Inflammatory macrophage (primary cell): ENCODE measurements at places on chromosomes 16 and 17.

- DNase-seq = no peak
Measured at GRCh38 chr17:73719588-73720071, 75.4 kb upstream of the SDK2 start.

DNA sequence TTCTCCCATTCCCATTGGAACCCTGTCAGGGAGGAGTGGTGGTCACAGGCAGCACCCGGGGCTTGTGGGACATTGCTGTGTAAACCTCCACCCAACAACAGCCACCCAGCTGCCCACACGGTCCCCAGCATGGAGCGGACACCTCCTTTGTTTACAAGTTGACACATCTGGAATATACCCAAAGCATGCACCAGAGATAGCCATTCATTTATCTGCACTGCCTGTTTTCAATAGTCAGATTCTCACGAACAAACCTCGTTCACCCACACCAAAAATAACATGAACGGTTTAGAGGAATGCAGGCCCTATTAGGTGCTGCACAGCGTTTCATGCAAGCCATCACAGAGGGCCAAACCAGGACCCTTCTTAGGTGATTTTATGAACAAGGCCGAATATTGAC, 244.8 kb downstream of the FOXL1 start:
- DNase-seq = no peak

DNA sequence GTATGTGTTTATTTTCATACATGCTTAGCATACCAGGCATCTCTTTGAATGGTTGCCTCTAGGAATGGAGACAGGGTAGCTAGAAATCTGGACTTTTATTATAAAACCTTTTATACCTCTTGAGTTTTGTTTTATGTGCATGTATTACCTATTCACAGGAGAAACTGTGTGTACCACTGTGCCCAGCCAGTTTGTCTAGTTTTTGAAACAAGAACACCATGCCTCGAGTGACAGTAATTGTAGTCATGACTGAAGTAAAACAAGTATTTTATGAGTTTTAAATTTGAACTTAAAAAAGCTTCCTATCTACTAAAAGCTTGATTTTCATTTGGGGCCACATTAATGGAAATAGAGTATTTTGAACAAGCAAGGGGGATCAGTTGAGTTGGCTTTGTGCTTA, 57.4 kb downstream of the SNTB2 start:
- no peak for DNase-seq

- DNase-seq = no peak
Measured at GRCh38 chr17:82678265-82678891, 20.1 kb downstream of the RAB40B start.

DNA sequence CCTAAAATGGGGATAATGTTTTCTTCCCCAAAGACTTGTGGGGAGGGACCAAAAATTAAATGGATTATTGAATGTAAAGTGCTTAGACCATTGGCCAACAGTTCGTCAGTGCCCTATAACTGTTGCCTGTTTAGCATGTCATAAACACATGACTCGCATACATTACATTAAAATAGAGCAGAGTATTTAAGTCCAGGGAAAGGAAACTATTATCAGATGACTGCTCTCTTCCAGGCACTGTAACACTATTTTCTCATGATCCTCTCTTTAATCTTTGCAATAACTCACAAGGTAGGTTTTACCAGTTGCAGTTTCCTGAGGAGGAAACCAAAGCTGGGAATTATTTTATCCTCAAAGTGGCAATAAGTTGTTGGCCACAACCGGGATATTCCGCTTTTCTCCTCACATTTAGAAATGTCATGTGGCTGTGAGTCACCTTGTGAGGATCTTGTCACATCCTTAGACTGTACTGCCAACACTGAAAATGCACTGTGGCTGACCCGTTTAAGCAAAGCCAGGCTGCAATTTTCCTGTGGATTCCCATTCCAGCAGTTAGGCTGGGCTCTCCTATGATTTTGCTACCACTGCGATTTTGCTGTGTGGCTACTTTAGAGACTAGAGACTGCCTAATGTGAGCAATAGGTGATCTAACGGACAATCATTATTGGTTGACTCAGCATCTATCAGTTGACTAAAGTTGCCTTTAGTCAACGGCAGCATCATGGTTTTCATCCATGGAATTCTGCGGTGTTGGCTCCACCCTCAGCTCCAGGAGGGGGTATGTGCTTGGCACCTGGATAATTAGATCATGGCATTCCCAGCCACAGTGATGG, 58.3 kb upstream of the DHX40 start:
- peak; percentile 63 for DNase-seq

DNA sequence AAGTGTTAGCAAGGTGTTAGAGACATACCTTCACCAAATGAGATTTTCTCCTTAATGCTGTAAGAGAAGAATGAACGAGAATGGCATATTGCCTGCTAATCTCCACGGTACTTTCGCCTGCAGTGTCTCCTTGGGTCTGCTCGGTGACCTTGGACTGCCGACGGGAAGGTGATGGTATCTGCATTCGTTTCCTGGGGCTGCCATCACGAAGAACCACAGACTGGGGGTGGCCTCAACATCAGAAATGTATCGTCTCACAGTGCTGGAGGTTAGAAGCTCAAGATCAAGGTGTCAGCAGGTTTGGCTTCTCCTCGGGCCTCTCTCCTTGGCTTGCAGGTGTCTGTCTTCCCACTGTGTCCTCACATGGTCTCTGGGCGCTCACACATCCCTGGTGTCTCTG, 86.3 kb upstream of the TNRC6C start:
- no peak for DNase-seq

DNA sequence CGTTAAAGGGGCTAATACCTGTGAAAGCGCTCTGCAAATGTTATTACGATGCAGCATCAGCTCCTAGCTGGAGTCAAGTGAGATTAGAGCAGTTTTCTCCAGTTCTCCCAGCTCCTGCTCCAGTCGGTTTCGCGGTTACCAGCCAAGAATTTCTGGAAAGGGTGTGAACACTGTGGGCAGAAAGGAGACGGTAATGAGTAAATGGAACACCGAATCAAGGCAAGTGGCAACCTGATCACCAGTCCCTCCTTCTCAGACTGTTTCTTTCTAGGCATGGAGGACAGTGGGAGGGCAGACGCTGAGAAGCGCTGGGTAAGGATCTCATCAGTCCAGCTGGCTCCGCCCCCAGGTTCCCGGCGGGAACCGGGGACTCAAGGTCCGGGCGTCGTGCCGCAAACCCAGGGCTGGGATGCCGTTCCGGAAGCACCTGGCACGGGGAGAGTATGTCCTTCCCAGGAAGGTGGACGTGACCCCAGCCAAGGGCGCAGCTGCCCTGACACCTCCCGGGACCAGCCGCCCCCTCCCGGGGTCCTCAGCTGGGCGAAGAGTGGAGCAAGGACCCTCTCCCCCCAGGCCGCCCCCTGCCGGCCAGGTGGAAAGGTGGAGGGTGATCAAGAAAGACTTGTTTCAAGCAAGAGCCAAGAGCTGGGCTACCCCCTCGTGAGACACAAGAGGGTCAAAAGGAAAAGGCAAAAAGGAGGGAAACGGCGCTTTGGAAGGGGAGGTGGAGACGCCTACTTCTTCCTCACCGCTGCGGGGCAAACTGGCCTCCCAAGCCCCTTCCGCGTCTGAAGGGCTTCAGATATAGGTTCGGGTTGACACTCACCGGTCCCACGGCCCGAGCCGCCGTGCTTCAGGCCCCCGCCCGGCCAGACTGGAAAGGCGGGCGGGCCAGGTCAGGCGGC, 481 bp downstream of the MYO19 start:
- DNase-seq = peak; percentile 55

DNA sequence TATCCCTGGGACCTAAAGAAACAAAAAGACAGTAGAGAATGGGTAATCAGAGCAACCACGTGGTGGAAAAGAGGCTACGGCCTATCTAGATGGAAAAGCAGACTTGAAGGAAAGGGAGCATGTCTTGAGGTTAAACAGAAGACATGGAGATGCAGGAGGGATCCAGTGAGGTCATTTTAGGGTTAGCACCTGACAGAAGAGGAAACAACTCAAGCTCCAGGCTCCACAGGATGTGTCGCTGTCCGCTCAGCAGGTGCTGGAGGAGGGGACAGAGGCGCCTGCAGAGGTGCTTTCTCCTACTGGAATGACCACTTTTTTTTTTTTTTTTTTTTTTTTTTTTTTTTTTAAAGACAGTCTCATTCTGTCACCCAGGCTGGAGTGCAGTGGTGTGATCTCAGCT, 47.5 kb upstream of the CLEC3A start:
- DNase-seq = no peak

DNA sequence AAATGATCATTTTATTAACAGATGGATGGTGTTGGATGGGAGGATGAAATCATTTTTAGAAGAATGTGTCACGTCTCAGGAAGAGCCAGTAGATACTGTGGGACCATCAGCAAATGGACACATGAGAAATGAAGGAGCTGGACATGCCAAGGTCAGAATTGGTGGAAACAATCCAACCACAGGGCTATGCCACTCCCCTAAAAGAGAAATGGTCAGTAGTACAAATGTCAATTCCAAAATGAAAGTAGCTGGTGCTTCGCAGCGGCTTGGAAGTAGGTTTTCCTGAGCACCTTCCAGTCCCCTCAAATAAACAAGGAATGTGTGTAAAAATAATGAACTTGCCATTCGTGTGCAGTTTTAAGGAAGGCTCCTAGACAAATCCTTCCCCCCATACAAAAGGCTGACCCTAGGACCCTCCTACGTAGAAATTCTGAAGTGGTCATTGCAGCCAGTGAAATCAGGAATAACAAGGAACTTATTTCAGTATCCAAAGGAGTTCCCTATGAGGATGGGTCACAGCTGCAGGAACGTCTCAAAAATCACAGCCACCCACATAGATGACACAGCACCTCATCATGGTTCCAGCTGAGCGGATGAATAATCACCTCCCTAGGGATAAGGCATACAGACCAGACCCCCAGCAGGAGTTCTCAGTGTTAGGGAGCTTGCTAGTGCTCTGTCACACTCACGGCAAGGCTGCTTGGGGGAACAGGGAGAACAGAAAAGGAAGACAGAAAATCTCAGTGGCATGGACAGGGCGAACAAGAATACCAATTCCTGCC, 239.2 kb downstream of the HS3ST3A1 start:
- no peak for DNase-seq

DNA sequence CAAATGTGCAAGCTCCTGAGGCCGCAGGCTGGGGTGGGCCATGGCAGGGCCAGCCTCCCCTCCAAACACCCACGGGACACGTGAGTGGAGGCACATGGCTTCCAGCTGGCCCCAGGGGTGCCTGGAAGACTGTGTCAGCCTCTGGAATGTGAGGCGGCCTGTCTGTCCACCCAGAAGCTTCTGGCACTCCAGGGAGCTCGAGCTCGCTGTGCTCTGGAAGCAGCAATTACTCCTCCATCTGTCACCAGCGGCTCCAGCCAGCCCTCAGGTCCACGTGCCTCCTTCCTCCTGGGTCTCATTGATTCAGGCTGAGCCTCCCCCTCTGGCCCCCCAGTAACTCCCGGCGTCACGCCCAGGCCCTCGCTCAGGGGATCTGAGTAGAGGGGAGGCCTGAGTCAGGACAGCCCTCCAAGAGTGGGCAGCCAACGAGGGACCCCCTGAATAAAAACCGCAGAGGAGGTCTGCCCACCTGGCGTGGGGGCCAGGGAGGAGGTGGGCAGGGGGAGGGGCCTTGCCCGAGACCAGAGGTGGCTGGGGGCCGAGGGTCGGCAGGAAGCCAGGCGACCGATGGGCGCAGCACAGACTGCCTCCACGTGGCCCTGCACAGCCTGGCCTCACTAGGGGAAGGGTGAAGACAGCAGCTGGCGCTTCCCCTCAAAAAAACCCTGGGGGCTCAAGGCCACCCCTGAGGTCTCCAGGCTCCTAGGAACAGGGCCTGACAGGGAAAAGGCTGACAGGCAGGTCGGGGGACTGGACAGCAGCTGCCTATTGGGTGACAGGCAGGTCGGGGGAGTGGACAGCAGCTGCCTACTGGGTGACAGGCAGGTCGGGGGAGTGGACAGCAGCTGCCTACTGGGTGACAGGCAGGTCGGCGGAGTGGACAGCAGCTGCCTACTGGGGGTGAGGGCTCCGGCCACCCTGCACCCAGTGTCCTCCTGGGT, 11.9 kb downstream of the PIEZO1 start:
- DNase-seq = peak; percentile 50

- DNase-seq = no peak
Measured at GRCh38 chr17:20254541-20254940, 212.8 kb downstream of the LGALS9B start.

- DNase-seq = no peak
Measured at GRCh38 chr17:31171701-31172100, 76.9 kb downstream of the NF1 start.

GRCh38 chr16:8752706-8753105, 44.7 kb downstream of the TMEM186 start:
- no peak for DNase-seq

DNA sequence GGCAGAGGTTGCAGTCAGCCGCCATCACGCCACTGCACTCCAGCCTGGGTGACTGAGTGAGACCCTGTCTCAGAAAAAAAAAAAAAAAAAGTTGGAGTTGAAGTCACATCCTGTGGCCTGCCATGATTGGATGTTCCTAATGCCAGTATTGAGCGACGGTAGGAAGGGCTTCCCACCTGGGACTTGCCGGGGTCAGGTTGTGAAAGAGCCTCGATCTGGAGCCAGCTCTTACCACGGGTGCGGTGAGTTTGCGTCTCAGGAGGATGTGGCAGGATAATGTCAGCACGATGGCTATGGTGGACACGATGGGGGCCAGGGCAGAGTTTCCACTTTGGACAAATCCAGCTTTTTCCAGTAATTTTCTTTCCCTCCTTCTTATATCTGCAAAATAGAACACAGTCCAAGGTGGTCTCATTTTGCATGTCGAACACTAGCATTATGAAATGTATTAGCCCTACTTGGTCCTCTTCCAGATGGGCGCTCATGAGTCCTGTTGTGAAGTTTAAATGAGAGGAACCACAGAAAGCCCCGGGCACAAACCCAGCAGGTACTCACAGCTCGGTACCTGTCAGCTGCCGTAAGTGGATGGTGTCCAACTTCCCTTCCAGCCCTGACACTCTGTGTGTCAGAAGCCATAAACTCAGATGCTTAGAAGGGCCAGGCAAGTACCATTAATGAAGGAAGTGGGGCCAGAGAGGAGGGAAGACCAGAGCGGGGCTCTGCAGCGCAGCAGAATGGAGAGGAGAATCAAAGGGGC, 22.2 kb downstream of the ABCC12 start:
- no peak for DNase-seq

DNA sequence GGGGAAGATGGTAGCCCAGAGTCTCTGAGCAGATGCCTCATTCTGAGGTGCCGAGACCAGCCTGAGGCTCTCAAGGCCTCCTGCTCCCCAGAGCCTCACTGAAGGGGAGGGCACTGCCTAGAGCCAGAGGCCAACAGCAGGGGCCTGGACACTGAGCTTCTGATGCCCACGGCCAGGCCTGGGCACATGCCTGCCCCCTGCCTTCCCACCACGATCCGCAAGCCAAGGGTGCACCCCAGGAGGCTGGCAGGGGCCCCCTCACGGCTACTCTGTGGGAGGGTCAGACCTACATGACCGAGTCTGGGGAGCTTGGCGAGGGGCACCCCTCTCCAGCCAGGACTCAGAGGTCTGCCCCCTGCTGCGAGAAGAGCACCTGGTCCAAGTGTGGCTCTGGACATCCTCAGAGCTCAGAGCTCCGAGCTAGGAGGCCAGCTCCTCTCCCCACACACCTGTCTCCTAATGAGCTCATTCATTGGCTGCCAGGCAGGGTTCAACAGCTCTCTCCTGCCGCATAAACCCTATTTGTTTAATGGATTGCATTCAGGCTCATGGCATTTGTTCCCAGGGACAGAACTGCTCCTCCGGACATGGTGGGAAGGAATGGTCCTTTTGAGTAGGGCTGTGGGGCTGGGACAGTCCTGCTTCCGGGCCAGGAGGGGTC, 13.9 kb downstream of the OTOP3 start:
- no peak for DNase-seq
